ENCODE measurements at places on chromosomes 6 and 20. TPM values are rescaled to one million over a fixed set of nuclear protein-coding genes. Genes with fewer than 3 reads are reported as not detected.

- peaks cover 41% of the 10 kb centered on the region for H3K27me3 ChIP-seq
- no peaks in the 10 kb centered on the region for H3K4me1 ChIP-seq
- no peak overlapping the region for H3K4me3 ChIP-seq
- H3K27ac ChIP-seq, result no peak overlapping the region
Observed at GRCh38 chr20:57831326-57831992, 121.6 kb upstream of the PMEPA1 start.

Gene SLC17A9
- 42.0 TPM for total RNA-seq

Gene TMEM14B
- total RNA-seq, result 96.6 TPM

- no peak overlapping the region for H3K4me3 ChIP-seq
- no peaks in the 10 kb centered on the region for H3K4me1 ChIP-seq
- H3K36me3 ChIP-seq, result no peaks in the 10 kb centered on the region
- H3K27me3 ChIP-seq, result peaks cover 50% of the 10 kb centered on the region
Observed at GRCh38 chr6:34096814-34097213, 49.1 kb downstream of the GRM4 start.

Gene SYNJ2
- 33.4 TPM for total RNA-seq

Gene DLGAP4
- 103 TPM for total RNA-seq

All from HFFc6 (cell line).